Lower leg skin (tissue), 4 donors: ENCODE measurements at places on chromosomes 12 and 14.
A peak's percentile ranks its signal among the peaks of the same experiment; 100 is the strongest.

GRCh38 chr12:92297932-92298696 lies 152.5 kb upstream of the BTG1 start:
- DNase-seq, result no peak

DNA sequence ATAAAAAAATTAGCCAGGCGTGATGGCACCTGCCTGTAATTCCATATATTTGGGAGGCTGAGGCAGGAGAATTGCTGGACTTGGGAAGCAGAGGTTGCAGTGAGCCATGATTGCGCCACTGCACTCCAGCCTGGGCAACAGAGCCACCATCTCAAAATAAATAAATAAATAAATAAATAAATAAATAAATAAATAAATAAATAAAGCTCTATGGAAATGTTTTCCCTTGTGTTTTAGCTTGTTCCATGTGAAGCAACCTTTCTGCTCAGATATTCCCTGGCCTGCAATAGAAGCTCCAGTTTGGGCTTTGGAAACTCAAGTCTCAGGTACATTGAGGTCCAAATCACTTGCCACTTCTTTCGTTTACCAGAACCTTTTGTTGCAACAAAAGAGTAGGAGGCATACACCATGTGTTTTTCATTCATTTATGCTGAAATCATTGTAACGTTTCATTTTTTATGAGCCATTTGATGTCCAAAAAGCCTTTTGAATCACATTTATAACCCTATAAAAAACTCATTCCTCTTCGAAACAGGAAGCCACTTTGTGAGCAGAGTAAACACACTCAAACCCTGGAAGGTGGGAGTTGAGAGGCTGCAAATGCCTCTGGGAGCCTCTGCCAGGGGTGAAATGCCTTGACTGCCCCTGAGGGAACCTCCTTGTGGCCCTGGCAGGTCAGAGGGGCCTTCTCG lies 376.6 kb upstream of the TBX3 start:
- no peak for DNase-seq

DNA sequence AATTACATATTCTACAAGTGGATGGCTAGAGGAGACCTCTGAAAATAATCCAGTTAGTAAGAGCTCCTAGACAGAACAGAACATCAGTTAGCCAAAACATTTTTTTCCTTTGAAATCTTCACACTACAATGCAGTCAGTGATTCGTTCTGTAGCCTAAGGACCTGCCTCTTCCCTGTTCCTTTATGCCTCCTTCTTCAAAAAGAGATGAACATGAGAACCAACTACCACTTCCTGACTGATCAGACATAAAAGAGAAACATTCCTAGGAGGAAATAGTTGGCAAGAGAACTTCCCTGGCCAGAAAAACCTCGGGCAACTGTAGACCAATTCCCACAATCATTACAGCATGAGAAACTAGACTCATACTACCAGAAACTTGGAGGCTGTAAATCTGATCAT lies 29.4 kb downstream of the ITPR2 start:
- DNase-seq, result no peak

DNA sequence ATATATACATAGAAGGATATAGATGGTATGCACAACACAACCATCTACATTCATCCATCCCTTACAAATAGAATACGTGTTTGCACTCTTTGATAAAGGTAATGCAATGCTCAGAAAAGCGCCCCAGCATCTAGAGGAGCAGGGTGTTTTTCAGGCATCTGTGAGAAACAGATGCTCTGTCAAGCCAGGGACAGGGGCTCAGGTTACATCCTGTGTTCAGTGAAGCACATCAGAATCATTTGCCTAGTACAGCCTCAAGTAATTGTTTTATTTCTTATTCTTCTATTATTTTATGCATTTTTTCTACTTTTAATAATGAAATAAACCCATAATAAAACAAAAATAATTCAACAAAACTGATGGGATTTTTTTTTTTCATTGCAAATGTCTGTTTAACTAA lies 50.5 kb upstream of the HIF1A start:
- DNase-seq, result no peak

GRCh38 chr14:56280843-56281242 lies 162.6 kb downstream of the PELI2 start:
- DNase-seq, result no peak

DNA sequence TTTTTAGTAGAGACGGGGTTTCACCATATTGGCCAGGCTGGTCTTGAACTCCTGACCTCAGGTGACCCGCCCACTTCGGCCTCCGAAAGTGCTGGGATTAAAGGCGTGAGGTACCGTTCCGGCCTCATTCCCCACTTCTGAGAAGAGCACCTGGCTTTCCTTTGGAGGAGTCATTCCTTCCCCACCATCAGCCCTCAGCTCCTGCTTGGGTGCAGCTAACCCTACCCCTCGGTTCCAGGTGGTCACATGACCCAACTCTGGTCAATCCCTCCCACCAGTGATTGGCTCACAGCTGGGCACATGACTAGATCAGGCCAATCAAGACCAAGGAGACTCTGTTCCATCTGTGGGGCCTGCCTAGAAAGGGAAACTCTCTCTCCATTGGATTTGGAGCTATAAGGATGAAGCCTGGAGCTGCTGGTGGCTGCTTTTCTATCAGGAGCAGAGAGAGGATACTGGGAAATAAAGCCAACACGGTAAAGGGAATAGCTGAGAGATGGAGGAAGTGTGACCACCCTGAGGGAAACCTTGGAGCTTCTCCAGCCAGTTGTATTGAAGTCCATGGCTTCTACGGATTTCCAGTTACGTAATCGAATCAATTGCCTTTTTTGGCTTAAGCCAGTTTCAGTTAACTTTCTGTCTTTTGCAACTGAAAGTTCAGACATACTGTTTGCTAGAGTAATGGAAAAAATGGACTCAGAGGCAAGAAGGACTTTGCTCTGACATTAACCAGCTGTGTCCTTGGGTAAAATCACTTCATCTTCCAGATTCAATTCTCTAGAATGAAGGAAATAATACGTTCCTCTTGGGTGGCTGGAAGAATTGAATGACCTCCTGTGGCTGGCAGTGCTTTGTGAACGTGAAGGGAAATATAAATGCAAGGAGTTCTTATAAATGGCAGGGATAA lies 19.7 kb upstream of the IFT81 start:
- no peak for DNase-seq

DNA sequence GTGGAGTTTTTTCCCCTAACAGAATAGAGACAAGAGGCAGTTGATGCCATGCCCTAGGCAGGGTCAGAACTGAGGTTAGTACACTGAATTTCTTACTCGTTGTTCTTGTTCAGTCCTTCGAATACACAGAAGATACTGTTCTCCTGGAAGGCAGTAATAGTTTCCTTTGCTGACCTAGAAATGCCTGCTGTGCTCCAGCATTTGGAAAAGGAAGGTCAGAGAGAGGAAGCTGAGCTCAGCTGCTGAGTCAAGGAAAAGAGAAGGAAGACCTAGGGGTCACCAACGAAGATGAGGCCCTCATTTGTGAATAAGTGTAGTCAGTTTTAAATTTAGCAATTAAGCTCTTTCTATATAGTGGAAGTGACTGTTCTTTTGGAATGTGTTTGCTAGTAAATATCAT lies 100.1 kb downstream of the CRADD start:
- DNase-seq, result peak; percentile 32

DNA sequence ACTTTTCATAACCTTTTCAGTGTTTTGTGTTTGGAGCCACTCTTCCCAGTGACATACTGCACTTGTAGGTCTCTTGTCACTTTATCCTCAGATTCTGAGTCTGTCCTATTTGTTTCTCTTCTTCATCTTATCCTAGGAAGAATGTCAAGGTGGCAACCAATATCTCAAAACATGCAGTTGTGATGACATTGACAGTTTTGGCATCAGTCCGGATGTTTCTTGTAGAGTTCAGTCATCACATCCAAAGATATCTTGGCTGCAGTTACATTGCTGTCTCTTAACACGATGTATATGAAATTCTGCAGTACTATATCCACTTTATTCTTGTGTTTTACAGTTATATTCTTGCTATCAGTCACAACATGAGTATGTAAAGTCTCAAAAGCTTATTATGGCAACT lies 6.4 kb downstream of the ADIPOR2 start:
- no peak for DNase-seq

DNA sequence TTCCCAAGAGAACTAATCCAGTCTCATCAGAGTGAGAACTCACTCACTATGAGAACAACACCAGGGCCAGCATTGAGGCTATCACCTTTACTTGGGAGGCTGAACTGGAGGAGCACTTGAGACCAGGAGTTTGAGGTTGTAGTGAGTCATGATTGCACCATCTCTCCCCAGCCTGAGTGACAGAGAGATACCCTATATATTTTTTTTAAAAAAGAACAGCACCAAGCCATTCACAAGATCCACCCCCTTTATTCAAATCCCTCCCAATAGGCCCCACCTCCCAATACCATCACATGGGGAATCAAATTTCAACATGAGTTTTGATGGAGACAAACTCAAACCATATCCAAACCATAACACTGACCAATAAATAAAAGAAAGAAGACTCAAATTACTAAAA lies 3.7 kb upstream of the TMX1 start:
- DNase-seq, result no peak
